ENCODE measurements at places on chromosomes 16 and 17.

DNA sequence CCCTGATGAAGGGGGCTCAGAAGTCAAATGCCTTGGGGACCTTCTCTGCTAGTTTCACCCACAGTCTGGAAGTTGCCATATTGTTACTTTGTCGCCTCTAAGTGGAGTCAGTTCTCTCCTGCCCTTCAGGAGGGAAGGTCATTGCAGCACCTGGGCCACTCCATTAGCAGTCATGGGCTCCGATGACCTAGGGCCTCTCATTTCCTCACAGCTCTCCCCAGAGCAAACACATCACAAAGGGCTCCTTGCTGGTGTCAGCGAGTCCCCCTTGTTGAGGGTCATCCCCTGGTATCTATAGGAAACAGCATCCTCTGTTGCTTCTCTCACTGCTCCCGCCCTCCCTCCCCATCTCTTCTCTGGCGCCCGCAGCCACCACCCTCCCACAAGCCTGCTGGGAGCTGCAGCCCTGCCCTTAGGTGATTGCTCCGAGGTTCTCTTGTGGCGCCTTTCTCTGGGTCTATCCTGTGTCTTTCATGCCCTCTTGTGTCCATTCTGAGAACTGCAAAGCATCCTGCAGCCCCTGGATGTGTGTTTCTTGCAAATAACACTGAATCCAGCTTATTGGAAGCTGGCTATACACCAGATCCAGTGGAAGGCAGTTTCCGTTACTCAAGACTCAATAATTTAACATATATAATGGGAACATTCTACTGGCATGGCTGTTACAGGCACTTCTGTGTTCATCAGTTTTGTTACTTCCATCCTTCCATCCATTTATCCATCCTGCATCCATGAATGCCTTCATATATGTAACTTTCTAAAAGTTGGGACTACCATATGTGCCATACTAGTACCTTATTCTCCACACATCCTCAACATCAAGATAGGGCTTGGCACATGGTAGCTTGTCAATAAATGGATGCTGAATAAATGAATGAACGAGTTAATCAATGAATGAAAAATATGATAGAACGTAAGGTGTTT lies 21.2 kb downstream of the PDILT start:
- peak; percentile 48 for DNase-seq

- DNase-seq: no peak
These were observed 15.7 kb upstream of the CPPED1 start for GRCh38 chr16:12819126-12820117.

DNA sequence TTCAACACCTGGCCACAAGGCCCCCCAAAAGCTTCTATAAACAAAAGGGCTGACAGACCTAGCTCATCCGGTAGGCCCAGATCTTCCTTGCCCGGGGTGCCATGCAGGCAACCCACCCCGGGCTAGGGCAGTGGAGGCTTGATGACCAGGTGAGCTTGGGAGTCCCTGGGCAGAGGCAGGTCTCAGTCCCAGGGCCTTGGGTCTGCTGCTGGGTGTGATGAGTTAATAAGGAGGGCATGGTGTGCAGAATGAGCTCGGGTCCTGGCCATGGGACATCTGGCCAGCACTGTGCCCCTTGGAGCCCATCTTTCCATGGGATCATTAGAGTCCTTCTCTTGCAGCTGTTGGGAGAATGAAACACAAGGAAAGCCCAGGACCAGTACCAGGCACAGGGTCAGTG lies 20.2 kb upstream of the MPRIP start:
- DNase-seq: no peak

- no peak for DNase-seq
These were observed 174.4 kb upstream of the HS3ST3A1 start for GRCh38 chr17:13776027-13776551.

- DNase-seq: no peak
These were observed 15.9 kb downstream of the TANC2 start for GRCh38 chr17:62981933-62982332.

DNA sequence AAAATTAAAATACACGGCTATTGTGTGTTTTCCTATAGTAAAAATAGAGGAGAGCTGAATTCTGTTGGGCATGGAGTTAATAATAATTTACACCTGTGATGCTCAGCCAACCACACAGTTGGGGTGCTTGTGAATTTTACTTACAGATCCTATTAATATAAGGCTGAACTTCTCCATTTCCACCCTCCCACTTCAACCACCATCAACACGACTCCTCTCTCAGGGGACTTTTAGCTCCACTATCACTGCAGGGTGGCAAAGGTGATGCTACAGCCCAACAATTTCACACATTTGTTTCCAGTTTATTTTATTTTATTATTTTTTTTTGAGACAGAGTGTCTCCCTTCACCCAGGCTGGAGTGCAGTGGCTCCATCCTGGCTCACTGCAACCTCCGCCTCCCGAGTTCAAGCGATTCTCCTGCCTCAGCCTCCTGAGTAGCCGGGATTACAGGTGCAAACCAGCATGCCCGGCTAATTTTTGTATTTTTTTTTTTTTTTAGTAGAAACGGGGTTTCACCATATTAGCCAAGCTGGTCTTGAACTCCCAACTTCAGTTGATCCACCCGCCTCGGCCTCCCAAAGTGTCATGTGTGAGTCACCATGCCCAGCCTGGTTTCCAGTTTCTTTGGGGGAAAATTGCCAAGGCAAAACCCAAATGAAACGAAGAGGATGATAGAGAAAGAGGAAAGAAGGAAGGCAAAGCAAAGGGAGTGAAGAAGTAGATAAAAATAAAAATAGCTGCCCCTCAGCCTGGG lies 57.9 kb downstream of the GNA13 start:
- no peak for DNase-seq
